ENCODE measurements at places on chromosomes 12 and 14.

- peak; percentile 58 for DNase-seq
These were observed 99.4 kb upstream of the FRMD6 start for GRCh38 chr14:51552275-51552674.

- no peak for DNase-seq
These were observed 57.7 kb downstream of the PPP1R12A start for GRCh38 chr12:79877246-79877645.

DNA sequence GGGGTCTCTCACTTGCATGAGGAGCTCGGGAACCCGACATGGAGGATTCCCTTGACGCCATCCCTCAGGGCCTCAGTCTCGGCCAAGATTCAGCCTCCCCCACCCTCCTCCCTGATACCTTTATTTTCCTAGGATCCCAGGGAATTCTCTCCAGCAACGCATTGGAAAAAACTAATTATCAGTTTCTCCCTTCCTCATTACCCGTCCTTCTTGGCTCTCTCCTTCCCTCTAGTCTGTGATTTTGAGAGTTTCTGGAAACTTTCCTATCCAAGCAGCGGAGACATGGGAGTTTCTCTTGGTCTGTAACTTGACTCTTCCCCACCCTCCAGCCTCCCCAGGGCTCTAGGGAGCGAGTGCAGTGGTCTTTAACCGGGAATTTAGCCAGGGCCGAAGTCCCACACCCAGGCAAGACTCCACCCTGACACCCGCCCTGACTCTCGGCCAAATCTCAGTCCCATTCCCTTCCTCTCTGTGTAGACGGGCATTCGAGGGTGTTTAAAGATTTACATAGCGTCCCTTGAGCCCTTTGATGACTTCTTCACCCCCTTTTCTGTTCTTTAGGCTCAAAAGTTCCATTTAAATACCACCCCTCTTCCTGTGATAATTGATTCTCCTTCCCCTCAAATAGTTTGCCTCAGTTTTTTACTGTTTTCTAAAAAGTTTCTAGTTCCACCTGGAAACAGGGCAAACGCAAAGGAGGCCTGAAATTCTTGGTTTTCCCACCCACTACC is 6.7 kb downstream of the HOXC5 start:
- DNase-seq: no peak

DNA sequence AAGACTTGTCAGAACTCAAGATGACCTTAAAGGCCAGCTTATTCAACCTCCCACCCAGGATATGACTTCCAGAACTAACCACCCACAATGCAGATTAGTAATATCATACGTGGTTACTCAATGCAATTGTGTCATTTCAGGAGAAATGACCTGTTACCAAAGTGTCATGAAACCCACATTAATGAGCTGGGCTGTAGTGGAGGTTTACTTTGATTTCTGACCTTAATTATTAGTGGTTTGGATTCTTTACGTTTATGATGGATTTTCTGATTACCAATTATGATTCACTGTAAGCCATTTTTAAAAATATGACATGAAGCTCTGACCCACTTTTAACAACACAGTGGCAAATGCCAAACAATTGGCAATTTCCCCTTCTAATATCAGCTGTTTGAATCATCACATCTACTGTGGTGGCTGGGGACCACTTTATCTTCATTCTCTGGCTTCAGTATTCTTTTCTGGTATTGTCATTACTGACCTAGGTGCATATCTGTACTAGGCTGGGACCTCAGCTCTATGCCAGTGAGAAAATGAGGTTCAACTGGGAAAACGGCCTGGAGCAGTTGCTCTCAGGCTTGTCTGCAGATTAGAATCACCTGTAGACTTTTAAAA is 223.3 kb downstream of the RGS6 start:
- DNase-seq: no peak

DNA sequence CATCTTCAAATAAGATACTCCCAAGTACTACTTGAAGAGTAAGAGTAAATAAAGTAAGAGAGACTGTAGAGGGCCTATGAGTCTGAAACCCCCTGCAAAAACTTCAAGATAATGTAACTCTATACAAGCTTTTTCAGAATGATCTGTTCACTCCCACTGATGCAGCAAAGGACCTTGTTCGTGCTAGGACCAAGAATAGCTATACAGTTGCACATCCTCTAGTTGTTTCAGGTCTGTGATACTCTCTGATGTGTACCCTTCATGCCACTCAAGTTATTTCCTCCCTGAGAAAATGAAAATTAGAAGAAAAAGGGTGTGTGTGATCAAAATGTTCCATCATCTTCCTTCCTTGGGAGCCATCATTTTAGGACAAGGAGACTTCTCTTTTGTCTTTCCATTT is 204.4 kb downstream of the ALX1 start:
- DNase-seq: no peak

DNA sequence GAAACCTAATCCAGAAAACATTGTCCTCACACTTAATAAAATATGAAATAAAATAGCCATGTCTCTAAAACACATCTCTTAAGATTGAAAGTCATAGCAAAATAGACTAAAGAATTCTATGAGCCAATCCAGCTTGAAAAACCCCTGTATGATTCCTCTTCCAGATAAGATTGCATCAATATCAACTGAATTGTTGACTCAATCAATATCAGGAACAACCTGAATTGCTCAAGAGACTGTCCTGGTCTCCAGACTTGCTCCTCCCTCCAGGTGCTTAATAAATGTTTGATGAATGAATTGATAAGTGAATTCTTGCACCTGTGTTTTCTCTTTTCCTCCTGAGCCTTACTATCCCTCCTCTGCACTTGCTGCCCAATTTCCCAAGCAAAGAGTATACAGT is 162.1 kb downstream of the NTF3 start:
- no peak for DNase-seq

DNA sequence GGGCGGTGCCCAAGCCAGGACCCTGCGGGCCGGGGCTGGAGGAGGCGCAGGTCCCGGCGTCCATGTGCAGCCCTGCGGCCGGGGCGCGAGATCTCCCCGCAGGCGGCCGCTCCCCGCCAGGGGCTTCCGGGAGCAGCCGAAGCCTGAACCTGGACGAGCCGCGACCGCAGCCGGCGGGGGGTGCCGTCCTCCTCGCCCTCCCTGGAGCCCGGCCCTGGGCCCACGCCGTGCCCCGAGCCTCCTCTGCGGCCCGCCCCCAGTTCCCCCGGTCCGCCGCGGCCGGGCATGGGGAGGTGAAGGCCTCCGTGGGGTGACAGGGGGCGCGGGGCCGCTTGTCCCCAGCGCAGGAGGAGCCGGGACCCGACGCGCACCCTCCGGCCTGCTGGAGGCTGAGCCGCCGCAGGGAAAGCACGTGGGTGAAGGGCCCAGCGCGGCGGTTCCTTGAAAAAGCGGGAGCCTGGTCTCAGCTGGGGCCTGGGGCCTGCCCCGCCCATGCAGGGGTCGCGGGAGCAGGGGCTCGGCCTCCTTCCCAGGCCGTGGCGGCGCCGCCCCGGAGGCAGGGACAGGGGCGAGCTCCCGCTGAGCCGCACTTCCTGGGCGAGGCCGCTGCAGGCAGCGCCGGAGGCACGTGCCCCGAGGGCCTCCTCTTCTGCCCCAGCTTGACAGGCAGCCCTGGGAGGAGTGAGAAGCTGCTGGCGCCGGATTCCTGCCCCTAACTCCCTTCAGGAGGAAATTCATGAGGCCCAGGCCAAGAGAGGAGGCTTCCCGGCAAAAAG is 55.6 kb upstream of the PPP2R5C start:
- no peak for DNase-seq

DNA sequence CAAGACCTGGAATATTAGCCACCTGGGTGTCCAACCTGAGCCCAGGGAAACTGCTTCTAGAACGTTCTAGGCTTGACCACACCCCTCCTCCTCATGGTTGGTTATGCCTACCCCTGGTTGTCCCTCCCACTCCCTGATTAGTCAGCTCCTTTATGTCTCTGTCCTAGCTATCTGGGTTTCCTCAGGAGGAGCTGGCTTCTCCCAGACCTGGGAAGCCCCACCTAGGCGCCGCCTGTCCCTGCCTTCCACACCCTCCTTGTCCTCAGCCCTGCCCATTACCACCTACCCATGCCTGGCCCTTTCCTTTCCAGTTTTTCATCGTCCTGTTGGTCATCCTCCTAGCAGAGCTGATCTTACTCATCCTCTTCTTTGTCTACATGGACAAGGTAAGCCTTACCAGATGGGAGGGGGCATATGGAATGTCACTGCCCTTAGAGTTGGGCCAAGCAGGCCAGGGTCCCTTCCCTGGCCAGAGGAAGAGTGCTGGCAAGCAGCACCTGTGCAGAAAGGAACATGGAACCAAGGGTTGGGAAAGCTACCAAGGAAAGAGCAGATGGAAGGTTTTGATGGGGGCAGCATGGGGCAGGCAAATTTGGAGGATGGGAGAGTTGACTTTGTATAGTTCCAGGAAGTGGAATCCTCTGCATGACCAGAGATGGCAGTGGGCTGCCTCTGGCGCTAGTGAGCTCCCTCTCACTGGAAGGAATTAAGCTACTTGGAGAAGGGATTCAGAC is 201.7 kb downstream of the TSPAN9 start:
- no peak for DNase-seq

DNA sequence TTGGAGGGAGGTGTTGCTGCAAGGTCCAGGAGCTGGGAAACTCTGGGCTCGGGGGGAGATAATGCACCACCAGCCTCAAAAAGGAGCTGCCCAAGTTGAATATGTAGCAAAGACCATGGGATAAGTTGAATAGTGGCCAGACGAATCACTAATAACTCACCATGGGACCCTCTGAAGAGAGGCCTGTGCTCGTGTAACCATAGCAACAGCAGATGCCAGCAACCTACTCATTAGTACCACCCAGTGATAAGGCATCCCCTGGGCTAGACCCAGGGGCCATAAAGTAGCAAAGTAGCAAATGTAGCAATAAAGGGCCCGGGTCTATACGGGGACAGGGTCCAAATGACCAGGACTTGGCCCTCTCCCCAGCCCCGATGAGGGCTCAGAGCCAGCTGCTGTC is 328.0 kb downstream of the DPF3 start:
- peak; percentile 40 for DNase-seq

- peak; percentile 90 for DNase-seq
These were observed 1.8 kb downstream of the IGFBP6 start for GRCh38 chr12:53099071-53099882.

DNA sequence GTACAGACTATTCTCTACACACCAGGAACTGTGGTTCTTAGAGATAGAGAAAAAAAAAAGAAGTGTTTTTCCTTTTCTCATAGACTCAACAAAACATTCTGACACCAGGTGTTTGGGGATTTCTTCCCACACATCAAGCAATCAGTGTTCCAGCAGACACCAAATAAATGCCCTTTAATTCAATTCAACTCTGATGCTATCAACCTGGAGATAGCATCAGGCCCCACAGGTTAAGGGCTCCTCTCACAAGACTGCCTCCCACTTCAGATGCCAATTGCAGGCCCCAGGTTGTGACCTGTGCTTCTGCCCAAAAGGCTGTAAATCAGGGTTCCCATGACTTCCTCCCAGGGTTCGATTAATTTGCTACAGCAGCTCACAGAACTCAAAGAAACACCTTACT is 36.7 kb downstream of the RPS29 start:
- DNase-seq: no peak

DNA sequence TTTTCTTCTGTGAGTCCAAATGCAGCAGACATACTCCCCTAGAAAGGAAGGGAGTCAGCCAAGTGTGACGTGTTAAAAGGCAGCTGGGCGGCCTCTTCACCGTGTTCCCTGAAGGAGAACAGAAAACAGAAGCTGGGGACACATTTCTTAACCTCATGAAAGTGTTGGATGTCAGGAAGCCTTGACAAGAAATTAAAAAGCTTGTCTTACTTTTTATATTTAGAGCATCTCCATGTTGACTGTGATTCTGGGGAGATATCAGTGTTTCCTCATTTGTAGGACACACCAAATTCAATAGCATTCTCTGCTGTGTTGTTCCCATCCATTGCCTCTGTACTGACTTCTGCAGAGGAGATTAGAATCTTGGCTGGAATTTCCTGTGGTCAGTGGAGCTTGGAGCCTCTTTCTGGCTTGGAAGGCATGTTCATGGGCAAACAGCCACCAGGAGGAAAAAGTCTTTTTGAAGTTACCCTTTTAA is 93.7 kb downstream of the RMST start:
- DNase-seq: peak; percentile 33

GRCh38 chr12:26746121-26746714 is 86.8 kb downstream of the ITPR2 start:
- no peak for DNase-seq

DNA sequence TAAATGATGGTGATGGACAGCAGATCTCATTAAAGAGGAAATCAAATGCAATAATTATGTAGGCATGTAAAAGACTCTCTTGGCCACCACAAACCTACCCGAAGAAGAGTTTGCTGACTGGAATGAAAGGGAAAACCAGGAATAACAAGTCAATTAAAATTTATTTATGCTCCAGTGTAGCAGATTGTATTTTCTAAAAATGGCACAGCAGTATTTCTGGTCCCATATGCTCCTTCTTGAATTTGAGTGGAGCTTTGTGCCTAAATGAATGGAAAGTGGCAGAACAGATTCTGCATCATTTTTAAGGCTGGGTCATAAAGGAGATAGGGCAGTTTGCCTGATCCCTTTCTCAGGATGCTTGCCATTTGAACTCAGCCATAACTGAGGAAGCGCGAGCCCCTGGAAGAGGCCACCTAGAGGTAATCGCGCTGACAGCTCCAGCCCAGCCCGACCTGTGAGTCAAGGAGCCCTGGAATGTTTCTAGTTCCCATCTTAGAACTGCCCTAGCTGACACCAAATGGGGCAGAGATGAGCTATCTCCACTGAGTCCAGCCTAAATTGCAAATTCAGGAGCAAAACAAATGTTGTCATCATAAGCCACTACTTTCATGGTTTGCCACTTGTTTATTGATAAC is 229.2 kb upstream of the TMTC1 start:
- DNase-seq: no peak

- no peak for DNase-seq
These were observed 506.0 kb downstream of the DIO2 start for GRCh38 chr14:79705126-79705894.

DNA sequence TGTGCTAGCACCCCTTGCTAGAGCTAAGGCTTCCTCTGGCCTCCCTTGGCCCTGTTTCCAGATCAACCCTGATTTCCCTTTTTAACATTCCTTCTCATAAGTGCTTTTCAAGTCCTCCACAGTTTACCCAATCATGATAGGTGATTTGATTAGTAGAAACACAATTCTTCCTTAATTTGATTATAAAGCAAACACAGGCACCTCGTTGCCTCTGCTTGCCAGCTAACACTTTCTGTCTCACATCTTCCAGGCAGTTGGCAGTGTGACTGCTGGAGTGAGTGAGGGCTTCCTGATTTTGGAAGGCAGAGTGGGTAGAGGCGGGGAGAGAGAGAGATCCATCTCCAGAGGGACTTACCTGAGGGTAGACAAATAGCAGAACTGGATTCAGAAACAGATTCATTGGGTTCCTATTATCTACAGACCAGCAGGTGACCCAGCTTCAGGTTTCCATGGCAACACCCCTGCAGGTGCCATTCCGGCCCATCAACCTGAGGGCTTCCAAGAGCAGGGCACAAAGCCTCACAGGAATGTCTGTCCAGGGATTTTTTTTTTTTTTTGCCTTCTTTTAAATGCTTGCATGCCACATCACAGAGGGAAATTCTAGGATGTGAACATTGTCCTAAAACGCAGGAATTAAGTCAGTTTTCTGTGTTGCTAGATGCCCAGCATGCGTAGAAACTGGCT is 77.7 kb downstream of the PLXNC1 start:
- DNase-seq: peak; percentile 11

- DNase-seq: no peak
These were observed 16.9 kb downstream of the PPP1R36 start for GRCh38 chr14:64566651-64567122.

- DNase-seq: no peak
These were observed 204.9 kb downstream of the DAD1 start for GRCh38 chr14:22384167-22384549.

GRCh38 chr12:63927511-63927910 is 83.0 kb downstream of the SRGAP1 start:
- DNase-seq: no peak

Measured in SK-N-SH (cell line).